ENCODE measurements at places on chromosomes 2 and 18.
A peak's percentile ranks its signal among the peaks of the same experiment; 100 is the strongest.

- DNase-seq = no peak
Observed at GRCh38 chr2:118322406-118322805, 234.1 kb downstream of the INSIG2 start.

DNA sequence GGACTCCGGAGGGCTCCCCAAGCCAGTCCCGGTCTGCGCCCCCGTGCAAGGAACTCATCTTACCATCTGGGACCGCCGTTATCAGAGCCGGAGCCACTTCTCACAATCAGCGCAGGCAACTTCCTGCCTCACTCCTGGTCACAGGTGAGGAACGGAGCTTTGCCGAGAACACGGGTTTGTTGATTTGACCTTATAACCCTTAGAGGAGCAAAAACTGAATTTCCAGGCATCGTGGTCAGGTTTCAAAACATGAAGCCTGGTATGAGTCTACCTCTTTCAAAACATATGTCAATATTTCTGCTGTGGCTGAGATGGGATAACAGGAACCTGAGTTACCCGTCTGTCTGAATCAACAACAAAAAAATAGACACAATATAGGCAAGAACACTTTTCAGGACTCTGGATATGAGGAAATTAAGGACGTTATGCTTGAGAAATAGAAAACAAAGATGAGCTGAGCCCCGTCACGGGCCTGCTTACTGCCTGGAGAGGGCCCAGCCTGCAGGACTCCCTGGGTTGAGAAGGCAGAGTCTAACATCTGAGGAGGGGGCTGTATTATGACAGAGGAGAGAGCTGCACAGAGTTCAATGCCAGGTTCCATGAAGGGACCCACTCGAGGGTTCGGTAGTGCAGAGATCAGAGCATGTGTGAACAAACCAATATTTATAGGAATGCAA is 148.7 kb downstream of the NDUFA10 start:
- no peak for DNase-seq

GRCh38 chr2:99875627-99876201 is 266.7 kb downstream of the AFF3 start:
- no peak for DNase-seq

GRCh38 chr2:227460070-227460485 is 11.9 kb upstream of the AGFG1 start:
- DNase-seq = peak; percentile 78

- DNase-seq = no peak
Observed at GRCh38 chr2:196279541-196279940, 108.2 kb upstream of the STK17B start.

DNA sequence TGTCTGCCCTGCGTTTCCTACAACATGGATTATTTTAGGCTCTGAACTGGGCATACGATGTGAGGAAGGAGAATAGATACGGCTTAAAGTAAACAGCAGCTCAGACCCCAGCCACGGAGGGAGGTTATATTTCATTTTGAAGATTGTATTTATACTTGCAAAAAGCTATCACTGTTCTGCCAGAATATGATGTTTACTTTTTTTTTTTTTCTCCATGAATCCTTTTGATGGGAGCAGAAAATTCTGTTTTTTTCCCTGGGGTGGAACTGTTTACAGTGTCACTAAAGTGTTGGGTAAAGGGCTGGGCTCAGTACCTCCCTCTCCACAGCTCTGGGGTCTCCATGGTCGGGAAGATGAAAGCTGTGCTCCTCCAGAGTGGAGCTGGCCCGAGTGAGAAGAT is 13.1 kb downstream of the PCARE start:
- DNase-seq = no peak

GRCh38 chr2:206198677-206199076 is 39.0 kb downstream of the EEF1B2 start:
- no peak for DNase-seq

GRCh38 chr2:74333896-74334586 is 9.2 kb downstream of the SLC4A5 start:
- no peak for DNase-seq

GRCh38 chr18:29063346-29063745 is 886.4 kb upstream of the CDH2 start:
- DNase-seq = no peak

GRCh38 chr2:234308813-234309195 is 188.1 kb downstream of the ARL4C start:
- DNase-seq = peak; percentile 65

GRCh38 chr18:79531386-79531785 is 135.7 kb downstream of the NFATC1 start:
- no peak for DNase-seq

- DNase-seq = no peak
Observed at GRCh38 chr2:225052703-225053102, 10.4 kb upstream of the DOCK10 start.

DNA sequence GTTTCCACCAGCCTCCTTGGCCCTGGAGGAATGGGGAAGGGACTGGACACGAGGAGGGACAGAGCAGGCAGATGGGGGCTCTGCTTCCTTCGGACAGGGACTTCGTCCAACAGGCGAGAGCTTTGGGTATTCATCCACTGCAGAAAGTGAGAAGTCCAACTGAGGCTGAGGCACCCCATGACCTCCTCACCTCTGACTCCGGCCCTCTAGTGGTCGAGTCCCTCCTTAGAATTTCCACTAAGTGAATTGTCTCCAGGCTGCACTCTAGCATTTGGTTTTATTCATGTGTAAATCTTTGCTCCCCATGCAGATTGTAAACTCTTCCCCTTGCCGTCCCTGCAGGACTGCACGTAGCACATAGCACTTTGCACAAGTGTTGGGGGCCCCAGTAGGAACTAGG is 75.6 kb downstream of the TMEM247 start:
- DNase-seq = no peak

DNA sequence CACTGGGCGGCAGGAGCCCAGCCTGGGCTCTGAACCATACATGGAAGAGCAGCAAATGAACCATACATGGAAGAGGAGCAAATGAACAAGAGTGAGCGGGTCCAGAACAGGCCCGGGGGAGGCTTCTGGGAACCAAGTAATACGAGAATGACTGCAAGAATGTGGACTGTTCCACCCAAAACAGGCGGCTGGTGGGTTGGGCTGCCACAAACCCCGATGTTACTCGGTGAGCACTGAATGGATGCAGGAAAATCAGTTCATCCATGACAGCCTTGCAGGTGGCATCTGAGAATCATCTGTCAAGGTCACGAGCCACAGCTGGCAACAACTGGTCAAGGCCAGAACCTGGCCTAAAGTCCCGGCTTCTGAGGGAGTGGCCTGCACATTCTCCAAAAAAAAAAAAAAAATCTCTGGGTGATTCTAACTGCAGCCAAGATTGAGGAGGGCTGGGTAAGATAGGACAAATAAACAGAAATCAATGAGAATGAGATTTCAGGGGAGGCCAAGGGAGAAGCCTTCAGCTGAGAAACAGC is 106.1 kb downstream of the ZNF516 start:
- no peak for DNase-seq

DNA sequence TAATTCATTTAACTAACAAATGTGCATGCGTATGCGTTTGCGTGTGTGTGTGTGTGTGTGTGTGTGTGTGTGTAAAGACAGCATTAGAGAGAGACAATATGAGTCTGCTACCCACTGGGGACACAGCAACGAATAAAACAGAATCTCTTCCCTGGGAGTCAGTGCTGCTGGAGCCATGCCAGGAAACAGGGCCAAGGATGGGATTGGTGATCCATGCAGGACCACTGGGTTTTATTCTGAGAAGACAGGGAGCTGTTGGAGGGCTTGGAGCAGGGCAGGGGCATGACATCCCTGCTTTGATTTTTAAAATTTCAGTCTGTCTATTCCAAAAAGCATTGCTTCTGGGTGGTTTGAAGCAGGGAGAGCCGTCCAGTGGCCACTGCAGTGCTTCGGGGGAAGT is 62.9 kb downstream of the PDCL3 start:
- no peak for DNase-seq

GRCh38 chr2:86087936-86088850 is 17.5 kb downstream of the POLR1A start:
- DNase-seq = no peak

DNA sequence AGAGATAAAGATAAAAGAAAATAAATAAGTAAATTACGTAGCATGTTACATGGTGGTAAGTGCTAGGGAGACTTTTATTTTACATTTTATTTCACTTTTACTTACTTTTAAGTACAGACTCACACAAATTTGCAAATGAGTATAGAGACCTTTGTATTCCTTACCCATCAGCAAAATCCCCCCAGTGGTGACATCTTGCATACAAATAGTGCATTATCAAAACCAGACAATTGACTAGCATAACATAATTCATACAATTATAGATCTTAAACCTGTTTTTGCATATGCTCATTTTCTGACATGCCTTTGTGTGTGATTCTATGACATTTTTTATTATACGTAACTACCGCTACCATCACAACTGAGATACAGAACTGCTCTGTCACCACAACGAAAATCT is 1099.4 kb downstream of the DPP10 start:
- no peak for DNase-seq

- DNase-seq = no peak
Observed at GRCh38 chr2:28352104-28352503, 40.6 kb upstream of the FOSL2 start.

GRCh38 chr2:232999354-232999753 is 13.7 kb downstream of the NGEF start:
- no peak for DNase-seq

DNA sequence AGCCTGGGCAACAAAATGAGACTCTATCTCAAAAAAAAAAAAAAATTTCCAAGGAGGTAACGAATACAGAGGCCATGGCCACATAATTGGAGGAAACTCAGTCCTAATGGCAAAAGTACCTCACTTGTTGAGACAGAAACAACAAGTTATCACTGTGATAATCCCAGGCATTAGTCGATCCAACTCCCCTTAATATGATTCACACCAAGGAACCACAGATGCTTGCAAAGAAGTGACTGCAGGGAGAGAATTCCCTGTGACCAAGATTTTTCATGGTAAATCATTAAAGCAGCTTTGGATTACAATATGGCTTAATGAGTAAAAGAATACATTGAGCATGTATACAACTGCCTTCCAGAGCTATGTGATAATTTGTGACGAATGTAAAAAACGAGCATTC is 80.4 kb upstream of the RNU4ATAC start:
- no peak for DNase-seq

DNA sequence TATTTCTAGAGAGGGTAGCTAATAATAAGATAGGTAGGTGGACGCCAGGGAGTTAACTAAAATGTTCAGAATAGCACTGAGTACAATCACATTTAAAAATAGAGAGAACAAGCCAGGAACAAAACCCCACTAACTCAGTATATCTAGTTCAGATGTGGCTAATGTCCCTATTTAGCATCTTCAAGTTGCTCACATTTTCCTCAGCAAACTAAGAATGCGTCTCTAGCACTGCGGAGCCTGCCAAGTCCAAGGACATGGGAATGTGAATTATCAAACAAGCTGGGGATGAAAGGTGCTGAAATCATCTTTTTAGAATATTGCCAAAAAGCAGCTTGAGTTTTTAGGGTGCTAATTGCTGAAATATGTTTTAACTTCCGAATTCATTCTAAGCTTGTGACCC is 398.5 kb upstream of the FIGN start:
- DNase-seq = no peak

- no peak for DNase-seq
Observed at GRCh38 chr18:61988100-61988499, 95.3 kb upstream of the RNF152 start.

Data from activated CD4-positive, alpha-beta T cell treated with anti-CD3 and anti-CD28 coated beads, Interleukin-2, amount 50 U/mL, for 4 hours (primary cell).